CD4-positive, alpha-beta T cell treated with Interleukin-6 at 100 ng/mL for 8 hours (primary cell): ENCODE measurements at places on chromosomes 4 and X.

GRCh38 chr4:19936476-19936875, 315.2 kb upstream of the SLIT2 start:
- no peak for DNase-seq

DNA sequence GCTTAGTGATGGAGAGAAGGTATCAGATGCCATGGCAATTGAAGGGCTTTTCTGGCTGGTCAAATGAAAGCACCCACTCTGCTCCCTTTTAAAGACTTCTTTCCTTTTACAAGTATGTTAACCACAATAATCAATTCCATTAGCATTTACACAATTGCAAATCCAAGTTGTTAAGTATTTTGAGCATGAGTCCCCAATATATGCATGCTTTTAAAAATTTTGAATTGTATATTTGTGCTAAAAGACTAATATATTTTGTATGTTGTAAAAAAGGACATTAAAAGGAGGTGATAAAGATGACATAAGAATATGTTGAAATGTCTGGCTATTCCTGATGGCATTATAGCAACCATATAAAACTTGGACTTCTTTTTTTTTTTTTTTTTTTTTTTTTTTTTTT, 639.9 kb upstream of the CPEB2 start:
- DNase-seq: no peak

DNA sequence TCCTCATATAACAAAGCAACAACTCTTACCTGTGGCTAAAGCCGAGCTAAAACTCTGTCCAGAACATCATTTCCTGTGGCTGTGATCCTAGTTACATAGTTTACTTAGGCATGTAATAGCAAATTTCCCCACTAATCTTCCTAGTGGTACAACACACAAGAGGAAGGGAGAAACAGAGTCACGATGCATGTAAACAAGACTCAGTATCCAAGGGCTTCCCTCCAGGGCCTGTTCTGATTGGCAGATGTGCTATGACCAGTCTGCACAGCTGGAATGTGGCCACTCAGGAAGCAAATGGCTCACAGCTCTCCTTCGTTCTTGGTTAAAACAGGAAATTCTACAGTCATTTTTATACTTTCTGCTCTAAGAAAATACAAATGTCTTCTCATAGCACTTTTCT, 49.2 kb upstream of the PRSS48 start:
- no peak for DNase-seq

GRCh38 chr4:100177126-100177525, 13.1 kb downstream of the DDIT4L start:
- DNase-seq: no peak

DNA sequence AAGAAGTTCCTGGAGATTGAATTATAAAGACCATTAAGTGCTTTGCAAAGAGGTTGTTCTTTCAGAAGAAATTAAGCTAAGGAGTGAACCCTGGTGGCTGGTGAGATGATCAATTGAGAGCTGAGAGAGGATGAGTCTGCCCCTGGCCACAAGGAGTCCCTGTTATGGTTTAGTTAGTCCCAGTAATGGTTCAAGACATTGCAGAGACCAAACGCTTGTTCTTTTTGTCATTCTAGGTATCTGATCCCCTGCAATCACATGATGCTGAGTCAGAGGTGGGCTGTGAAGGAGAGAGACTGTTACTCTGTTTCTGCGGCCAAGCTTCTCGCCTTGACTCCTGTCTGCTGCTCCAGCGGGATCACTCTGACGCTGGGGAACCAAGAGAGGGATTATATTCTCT, 114.5 kb downstream of the GATB start:
- DNase-seq: no peak

DNA sequence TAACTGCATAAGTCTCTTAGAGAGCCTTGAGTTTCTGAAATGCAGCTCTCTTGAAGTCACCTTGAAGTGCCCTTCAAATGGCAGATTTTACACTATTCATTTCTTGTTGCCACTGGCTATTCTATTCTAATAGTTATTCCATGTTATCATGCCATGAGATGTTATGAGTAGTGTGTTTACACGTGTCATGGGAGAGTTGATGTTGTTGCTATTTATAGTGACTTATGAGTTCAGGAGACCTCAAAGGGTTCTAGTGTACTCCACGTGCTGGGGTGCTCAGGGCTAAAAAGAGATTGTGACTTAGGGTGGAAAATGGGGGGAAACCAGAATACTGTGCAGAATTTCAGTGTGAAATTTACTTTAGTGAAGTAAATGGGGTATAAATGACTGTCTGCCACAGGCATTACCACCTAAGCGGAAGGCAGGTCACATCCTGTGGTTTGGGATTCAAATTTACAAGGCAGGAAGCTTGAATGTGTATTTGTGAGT, 77.1 kb upstream of the SLC4A4 start:
- no peak for DNase-seq

GRCh38 chr4:38529189-38530115, 134.5 kb upstream of the KLF3 start:
- peak; percentile 54 for DNase-seq

GRCh38 chr4:35516102-35516501, 728.2 kb downstream of the ARAP2 start:
- no peak for DNase-seq

DNA sequence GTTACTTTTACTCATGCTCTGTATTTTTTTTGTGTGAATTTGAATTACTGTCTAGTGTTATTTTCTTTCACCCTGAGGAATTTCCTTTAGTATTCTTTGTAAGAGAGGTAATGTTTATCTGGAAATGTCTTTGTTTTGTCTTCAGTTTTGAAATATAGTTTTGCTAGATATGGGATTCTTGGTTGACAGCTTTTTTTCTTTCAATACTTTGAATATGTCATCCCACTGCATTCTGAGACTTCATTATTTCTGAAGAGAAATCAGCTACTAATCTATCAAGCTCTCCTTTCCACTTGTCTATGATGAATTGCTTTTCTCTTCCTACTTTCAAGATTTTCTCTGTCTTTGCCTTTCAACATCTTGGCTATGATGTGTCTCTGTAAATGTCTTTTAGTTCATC, 217.0 kb upstream of the CASK start:
- no peak for DNase-seq

DNA sequence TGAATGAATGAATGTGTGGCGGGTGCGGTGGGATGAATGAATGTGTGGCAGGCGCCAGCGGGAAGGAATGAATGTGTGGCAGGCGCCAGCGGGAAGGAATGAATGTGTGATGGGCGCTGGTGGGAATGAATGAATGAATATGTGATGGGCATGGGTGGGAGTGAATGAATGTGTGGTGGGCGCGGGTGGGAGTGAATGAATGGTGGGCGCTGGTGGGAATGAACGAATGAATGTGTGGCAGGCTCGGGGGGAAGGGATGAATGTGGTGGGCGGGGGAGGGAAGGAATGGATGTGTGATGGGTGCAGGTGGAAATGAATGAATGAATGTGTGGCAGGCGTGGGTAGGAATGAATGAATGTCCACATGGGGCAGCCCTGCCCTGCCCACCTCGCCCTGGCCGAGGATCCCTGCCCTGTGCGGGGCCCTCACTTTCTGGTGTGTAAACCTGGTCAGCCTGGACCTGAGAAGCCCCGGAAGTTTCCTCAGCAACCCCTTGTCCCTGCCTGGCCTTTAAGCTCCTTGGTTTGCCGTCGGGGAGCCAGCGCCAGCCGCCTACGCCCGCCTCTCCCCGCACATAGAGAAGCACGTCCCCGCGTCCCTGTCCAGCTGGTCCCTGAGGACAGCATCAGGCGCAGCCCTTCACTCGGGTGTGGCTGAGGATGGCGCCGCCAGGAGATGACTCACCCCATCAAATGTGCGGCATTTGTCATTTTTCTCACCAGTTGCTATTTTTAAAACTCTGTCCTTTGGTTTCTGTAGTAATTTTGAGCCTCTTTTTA, 112.8 kb upstream of the LRPAP1 start:
- no peak for DNase-seq

DNA sequence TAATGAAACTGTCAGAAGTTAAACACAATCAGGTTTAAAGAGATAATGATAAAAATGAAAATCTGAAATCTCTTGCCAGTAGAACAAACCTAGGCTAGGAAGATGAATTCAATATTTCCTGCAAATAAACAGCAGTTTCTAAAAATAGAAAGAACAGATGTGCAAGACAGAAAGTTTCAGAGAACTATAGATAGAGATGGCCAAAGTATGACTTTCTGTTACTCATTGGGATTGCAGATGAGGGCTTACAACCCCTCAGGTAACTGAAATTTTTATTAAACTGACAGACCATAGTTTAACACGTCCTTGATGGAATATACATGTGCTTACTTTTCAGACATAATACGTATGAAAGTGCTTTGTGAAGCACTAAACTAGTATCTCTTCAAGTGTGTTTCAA, 82.3 kb upstream of the PPARGC1A start:
- no peak for DNase-seq
